Ascending aorta (tissue), 2 donors: ENCODE measurements at places on chromosomes 7 and 10.

DNA sequence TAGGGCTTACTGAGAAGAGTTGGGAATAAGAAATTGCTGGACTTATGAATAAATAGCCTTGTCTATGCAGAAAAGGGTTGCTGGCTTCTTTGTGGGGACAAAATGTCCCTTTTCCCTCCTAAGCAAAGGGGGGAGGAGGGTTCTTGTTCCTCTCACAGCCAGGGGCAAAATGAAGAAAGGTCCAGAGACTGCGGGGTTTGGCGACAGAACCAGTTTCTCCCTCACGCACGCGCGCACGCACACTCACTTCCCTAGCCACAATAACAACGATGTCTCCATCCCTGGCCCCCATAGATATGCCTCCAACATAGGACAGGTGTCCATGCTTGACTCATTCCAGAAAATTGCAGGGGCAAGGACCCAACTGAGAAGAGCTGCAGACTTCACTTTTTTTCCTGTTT is 3.3 kb downstream of the ZMIZ1 start:
- DNase-seq = no peak

DNA sequence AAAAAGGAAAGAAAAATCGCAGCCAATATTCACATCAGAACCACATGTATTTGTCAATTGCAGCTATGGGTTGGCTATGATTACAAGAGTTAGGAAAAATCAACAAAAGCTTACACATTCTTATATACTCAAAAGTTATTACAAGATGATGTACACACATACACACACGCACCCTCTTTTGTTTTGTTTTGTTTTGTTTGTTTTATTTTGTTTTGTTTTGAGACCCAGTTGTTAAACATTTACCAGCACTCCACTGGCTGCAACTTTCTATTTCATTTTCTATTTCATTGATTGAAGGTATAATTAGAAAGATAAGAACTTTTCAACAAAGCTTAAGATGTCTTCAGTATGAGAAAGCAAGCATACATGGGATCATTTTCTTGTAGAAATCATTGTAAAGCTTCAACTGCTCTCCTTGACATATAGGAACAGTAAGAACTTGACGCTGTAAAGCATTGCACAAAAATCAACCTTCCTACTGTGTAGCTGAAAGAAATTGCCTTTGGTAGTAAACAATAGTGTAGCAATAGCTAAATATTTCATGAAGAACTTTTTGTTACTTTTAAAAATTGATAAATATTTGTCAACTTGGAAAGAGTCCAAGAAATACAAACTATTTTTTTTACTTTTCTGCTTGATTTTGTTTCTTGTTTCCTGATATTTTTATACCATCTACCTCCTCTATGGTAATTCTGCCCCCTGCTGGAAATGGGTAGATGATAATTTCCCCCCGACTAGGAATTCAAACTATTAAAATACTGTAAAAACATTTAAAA is 205.9 kb downstream of the MBL2 start:
- no peak for DNase-seq

- no peak for DNase-seq
Measured at GRCh38 chr7:17007841-17008240, 126.1 kb upstream of the AGR3 start.

DNA sequence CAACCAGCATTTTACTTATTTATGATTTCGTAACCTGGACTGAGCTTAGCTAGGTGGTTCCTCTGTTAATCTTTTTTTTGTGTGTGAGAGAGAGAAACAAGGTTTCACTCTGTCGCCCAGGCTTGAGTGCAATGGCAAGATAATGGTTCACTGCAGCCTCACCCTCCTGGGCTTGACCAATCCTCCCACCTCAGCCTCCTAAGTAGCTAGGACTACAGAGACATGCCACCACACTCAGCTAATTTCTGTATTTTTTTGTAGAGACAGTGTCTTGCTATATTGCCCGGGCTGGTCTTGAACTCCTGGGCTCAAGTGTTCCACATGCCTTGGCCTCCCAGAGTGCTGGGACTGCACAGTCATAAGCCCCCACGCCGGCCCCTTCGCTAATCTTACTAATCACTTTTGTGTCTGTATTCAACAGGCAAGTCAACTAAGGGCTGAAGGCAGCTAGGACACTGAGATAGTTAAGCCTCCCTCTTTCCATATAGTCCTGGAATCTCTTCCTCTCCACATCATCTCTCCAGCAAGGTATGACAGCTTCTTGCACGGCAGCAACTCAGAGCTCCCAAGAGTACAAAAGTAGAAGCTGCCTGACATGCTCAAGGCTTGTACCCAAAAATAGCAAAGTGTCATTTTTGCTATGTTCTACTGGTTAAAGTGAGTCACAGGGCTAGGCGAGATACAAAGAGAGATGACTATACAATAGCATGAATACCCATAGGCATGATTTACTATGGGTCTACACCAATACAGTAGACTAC is 11.3 kb downstream of the KMT2C start:
- DNase-seq = no peak

GRCh38 chr7:3558400-3558799 is 257.3 kb downstream of the SDK1 start:
- no peak for DNase-seq

GRCh38 chr7:8260871-8261694 is 884 bp downstream of the ICA1 start:
- peak; percentile 65 for DNase-seq

GRCh38 chr10:50395851-50396250 is 144.5 kb upstream of the ASAH2 start:
- no peak for DNase-seq

DNA sequence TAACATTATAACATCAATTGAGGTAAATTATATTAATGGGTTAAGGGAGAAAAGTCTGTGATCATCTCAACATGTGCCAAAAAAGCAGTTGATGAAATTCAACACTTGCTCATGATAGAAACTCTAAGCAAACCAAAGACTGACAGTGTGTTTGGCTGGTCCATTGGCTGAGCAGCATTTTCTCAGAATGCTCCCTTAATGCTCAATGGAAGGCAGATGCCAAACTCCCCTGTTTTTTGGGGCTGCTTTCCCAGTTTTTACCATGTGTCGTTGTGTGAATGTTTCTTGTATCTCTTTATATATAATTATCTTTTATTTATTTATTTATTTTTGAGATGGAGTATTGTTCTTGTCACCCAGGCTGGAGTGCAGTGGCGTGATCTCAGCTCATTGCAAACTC is 114.7 kb downstream of the SEC23IP start:
- no peak for DNase-seq

GRCh38 chr7:94904982-94905381 is 2.4 kb upstream of the PPP1R9A start:
- no peak for DNase-seq

DNA sequence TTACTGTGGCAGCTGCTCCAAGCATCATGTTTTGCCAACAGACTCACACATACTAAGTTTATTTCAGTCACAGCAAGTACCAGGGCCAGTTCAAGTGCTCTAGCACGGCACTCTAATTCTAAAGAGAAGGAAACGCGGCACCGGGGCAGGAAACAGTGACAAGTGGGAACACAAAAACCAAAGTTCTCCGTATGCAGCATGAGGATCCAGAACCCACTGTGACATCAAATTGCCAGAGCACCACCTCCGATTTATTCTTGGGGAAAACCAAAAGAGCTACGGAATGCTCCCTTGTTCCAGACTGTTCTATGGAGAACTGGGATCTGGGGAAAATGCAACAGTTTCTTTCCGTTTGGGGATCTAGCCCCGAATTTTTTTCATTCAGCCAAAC is 448 bp upstream of the PTER start:
- peak; percentile 64 for DNase-seq
